ENCODE measurements at places on chromosomes 3 and 15. TPM values are rescaled to one million over a fixed set of nuclear protein-coding genes. Genes with fewer than 3 reads are reported as not detected.

GRCh38 chr3:98728672-98729071 is 34.5 kb upstream of the ST3GAL6 start:
- no peak for DNase-seq

- DNase-seq, result no peak
These were observed 131.8 kb downstream of the MDFIC2 start for GRCh38 chr3:70180664-70181063.

DNA sequence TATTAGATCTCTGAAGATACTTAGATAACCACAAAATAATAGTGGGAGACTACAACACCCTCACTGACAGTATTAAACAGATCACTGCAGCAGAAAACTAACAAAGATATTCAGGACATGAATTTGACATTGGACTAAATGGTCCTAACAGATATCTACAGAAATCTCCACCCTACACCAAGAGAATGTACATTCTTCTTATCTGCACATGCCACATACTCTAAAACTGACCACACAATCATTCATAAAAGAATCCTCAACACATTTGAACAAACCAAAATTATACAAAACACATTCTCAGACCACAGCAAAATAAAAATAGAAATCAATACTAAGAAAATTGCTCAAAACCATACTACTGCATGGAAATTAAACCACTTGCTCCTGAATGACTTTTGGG is 116.3 kb downstream of the DTWD1 start:
- no peak for DNase-seq

- DNase-seq, result no peak
These were observed 57.8 kb upstream of the NMD3 start for GRCh38 chr3:161163297-161163696.

DNA sequence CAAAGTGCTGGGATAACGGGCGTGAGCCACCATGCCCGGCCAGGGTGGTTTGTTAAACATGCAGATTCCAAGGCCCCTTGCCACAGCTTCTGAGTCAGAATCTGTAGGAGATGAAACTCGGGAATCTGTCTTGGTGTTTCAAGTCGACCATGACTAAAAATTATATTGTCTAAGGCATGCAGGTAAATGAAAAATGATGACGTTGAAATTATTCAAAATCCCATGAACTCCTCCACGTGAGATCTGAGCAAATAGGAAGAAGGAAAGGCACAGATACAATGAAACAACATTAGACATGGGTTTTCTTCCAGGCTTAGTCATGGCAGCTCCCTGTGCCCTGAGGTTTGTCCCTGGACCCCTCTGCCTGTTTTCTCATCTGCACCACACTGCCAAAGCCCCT is 172.0 kb upstream of the CMC1 start:
- no peak for DNase-seq

GRCh38 chr3:3628676-3629328 is 170.4 kb upstream of the LRRN1 start:
- DNase-seq, result no peak

DNA sequence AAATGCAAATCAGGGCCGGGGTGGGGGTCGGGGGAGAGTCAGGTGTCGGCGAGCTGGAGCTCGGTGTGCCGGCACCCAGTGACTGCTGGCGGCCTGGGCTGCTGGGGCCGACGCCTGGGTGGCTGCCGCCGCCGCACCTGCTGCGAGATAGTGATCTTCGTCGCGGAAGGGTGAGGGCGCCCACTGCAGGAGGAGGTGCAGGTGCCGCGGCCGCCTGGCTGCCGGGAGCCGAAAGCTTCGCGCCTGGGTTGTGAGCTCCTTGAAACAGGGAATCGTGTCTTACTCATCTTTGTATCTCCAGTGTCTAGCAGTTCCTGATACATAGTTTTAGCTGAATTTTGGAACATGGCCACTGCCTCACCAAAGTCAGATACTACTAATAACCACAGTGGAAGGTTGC is 64.0 kb upstream of the CPOX start:
- DNase-seq, result no peak

DNA sequence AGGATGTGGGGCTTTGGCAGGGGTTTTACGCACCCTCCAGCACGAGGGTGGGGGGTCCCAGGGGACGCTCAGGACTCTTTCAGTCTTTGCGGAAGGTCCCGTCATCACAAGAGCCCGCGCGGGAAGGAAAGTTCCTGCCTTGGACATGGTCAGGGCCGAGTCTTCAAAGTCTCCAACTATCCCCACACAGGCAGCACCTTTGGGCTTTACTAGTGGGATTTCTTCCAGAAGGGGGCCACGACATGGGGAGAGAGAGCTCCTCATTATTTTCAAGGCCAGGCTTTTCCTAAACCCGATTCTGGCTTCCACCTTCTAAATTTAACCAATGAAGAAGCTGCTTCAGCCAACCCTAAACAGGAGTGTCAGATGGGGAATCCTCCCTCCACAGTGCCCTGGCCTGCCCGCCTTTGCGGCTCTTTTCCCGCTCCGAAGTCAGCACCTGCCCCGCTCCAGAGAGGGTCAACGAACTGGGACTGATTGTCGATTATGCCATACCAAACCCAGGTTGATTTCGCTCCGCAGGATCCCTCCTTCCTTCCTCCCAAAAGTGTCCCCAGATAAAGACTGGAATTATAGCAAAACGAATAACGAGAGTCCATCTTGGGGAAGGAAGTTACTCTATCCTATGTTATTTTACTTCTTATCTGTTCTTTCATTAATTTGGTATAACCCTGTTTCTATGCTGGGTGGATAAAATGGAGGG is 11.0 kb downstream of the SHOX2 start:
- DNase-seq, result no peak

DNA sequence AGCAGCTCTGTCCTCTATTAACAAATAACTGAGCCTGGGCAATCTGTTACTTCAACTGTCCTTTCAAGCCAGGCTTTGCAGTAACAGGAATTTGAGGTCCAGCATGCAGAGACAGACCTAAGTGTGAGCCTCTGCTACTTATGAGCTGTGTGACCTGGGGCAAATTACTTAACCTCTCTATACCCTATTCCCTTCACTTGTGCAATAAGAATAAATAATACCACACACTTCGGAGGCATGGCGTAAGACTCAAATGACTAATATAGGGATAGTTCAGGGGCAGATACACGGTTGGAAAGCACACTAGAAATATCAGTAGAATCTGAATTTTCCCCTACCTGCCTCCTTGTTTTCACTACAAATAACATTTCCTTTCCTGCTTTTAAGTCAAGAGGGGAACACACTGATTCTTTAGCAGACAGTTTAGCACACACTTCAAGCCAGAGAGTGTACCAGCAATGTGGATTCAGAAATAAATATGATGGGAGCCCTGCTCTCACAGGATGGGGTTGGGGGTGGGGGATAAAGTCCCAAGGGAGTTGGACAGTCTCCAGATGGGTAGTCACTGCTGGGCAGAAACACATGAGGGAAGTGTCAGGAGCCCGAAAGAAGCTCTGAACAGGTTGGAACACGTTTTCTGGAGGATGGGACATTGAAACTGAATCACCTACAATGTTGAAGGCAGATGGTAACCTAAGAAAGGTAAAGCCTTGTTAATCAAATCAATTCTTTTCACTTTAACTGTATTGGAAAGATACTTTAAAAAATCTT is 61.8 kb upstream of the RBP1 start:
- DNase-seq, result peak; percentile 45

DNA sequence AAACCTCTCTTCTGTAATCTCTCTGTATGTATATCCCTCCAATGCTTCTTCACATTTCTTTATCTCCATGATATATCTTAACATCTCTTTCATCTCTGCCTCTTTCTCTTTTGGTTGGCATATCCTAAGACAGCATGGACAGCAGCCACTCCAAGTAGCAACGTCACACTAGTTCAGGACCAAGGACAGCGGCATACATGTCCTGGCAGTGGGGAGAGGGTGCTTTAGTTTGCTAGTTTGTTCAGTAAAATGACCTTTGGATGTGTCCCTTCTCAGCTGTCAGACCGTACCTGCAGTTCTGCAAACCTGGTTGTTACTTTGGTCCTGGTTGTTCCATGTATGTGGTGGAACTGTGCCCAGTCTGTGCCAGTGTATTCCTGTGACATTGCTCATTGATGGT is 225.6 kb upstream of the ROPN1 start:
- DNase-seq, result no peak

- DNase-seq, result peak; percentile 63
These were observed 339.0 kb upstream of the NR2E3 start for GRCh38 chr15:71471347-71471746.

DNA sequence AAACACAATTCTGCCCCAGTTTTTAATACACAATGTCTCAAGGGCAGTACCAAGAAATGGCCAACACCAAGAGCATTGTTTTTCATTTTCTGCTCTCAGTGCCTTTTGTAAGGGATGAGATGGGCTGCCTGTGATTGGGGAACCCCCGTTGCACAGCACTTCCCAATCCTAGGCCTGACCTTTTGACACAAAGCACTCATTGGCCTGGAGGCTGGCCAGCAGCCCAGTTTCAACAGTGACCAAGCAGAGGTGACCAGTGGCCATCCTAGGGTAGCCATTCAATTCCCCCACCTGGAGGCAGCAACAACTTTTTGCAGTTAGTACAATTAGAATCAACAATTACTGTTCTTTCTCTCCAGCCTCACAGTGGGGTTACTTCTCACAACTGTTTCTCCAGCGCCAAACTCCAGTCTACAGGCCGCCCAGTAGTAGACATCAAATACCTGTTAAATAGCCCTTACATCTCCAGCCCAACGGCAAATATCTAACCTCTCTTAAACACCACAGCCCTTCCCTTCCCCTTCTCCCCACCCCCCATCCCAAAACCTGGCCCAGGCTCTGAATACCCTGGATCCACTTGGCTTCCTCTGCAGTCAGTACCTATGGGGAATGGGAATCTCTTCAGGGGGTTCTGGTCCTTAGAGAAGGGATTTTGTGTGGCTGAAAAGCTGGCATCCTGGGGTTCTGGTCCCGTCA is 8.9 kb upstream of the LRRC2 start:
- no peak for DNase-seq

- DNase-seq, result no peak
These were observed 538.1 kb downstream of the MAGI1 start for GRCh38 chr3:65500398-65501306.

- DNase-seq, result no peak
These were observed 21.7 kb downstream of the DAZL start for GRCh38 chr3:16583551-16583950.

- DNase-seq, result no peak
These were observed 51.0 kb downstream of the REC114 start for GRCh38 chr15:73493922-73494321.

- no peak for DNase-seq
These were observed 191.7 kb upstream of the TLE3 start for GRCh38 chr15:70289191-70289955.

DNA sequence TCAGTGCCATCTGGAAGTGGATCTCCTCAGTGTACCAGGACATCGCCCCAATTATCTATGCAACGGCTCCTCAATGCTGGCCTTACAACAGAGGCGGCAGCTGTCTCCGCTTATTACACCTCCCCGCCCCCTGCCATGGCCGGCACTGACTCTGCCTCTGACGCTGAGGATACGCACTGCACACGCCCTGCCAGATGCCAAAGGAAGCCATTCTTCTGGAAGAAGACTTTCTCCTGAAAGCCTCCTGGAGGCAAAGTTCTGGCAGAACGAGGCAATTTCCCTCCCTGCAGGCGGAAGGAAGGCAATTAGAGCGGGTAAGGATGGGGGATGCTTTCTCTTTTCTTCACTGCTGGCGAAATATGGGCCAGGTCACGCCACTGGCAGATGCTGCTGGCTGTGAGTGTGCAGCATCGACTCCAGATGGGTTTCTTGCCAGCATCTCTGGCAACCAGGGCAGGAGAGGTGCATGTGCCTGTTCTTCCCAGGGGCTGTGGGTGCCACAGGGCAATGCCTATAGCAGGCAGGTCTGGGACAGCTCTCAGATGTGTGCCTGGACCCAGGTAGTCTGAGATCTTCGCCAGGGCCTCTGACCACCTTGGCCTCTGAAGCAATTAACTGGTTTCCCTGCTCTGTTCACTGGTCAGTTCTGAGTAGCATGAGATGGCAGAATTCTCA is 62.2 kb upstream of the MRPS22 start:
- DNase-seq, result no peak

- DNase-seq, result no peak
These were observed 99.4 kb downstream of the FLNB start for GRCh38 chr3:58107597-58107996.

Gene ADAMTS17
- 10.6 TPM for total RNA-seq

Gene ACAN
- 1.6 TPM for total RNA-seq

Gene PLSCR2
- total RNA-seq, result 2.6 TPM

Gene EPHA3
- 11.4 TPM for total RNA-seq

Gene DISP2
- 0.60 TPM for total RNA-seq

Gene CDCP1
- 40.6 TPM for total RNA-seq

Gene PIK3CA
- total RNA-seq, result 22.5 TPM

Gene MASP1
- total RNA-seq, result 16.4 TPM
